ENCODE measurements at places on chromosomes 7 and 10. TPM values are rescaled to one million over a fixed set of nuclear protein-coding genes. Genes with fewer than 3 reads are reported as not detected.

- H3K4me3 ChIP-seq, result no peak overlapping the region
- DNase-seq, result no peak
- no peak overlapping the region for H3K27ac ChIP-seq
- H3K4me1 ChIP-seq, result peaks cover 4% of the 10 kb centered on the region
- peaks cover 69% of the 10 kb centered on the region for H3K27me3 ChIP-seq
- H3K36me3 ChIP-seq, result 0 out of 2 replicates have a peak, but pooled peaks cover 4% of the 10 kb centered on the region
These were observed 3.0 kb upstream of the WNT2 start for GRCh38 chr7:117325836-117326235.

GRCh38 chr10:75098902-75099673 lies 12.4 kb upstream of the SAMD8 start:
- no peak overlapping the region for H3K27ac ChIP-seq
- DNase-seq, result no peak
- H3K4me3 ChIP-seq, result no peak overlapping the region
- H3K36me3 ChIP-seq, result no peaks in the 10 kb centered on the region
- no peaks in the 10 kb centered on the region for H3K27me3 ChIP-seq

GRCh38 chr7:79822620-79823240 lies 311.9 kb upstream of the GNAI1 start:
- H3K36me3 ChIP-seq, result no peaks in the 10 kb centered on the region
- H3K27ac ChIP-seq, result no peak overlapping the region
- H3K4me1 ChIP-seq, result no peaks in the 10 kb centered on the region
- H3K27me3 ChIP-seq, result no peaks in the 10 kb centered on the region
- H3K4me3 ChIP-seq, result no peak overlapping the region

DNA sequence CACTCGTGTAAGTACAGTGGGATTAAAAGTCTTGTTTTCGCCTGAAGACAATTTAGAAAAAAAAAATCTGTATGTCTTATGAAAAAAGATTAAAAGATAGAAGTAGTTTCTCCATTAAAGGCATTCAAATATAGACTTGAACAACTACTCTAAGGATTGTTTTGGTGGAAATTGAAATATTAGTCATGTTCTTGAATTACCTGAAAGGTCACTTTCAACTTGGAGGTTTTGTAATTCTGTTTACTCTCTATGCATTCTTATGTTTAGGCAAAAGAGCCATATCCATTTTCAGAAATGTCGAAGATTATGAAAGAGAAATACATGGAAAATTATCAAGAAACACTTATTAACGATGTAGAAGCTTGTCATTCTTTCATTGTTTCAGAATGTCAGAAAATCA lies 373.7 kb downstream of the ARL4A start:
- no peaks in the 10 kb centered on the region for H3K36me3 ChIP-seq
- no peak overlapping the region for H3K4me3 ChIP-seq
- H3K4me1 ChIP-seq, result no peaks in the 10 kb centered on the region
- H3K27me3 ChIP-seq, result no peaks in the 10 kb centered on the region

DNA sequence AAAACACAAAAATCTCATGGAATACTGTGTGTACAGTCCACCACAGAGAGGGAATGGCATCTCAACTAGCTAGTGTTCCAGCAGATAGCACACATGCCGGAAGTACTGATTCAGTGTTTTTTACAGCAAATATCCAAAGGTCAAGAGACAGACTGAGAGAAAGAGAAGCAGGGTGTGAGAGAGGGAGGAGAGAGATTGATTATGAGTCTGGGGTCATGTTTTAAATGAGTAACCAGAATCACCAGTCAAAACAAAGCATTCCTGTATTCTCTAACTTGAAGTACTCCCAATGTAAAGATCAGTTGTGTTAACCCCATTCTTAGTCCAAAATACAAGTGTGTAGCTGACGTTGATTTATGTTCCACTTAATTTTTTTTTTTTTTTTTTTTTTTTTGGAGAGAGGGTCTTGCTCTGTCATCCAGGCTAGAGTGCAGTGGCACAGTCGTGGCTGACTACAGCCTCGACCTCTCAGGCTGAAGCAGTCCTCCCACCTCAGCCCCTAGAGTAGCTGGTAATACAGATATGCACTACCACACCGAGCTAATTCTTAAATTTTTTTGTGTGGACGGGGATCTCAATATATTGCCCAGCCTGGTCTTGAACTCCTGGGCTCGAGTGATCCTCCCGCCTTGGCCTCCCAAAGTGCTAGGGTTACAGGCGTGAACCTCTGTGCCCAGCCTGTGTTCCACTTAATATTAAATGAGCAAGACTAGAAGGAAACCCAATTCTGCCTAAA lies 114.2 kb downstream of the TAF3 start:
- H3K27ac ChIP-seq, result no peak overlapping the region
- H3K4me1 ChIP-seq, result no peaks in the 10 kb centered on the region
- DNase-seq, result no peak
- H3K4me3 ChIP-seq, result no peak overlapping the region
- H3K27me3 ChIP-seq, result no peaks in the 10 kb centered on the region

DNA sequence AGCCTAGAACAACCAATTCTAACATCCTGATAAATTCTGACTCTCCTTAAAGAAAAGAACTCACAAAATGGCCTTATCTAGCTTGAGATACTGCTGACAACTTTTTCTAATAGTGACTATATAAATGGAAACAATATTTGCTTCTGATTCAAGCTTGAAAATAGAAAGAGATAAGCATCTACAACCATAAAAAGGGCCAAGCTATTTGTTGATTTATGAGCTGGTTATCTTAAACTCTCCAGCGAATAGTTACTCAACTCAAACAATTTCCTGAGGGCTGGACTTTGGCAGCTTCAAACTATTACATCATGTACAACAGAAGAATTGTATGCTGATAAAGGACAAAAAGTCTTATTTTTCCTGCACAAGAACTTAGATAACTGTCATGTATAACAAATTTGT lies 4.6 kb downstream of the USP54 start:
- H3K36me3 ChIP-seq, result no peaks in the 10 kb centered on the region
- DNase-seq, result no peak
- no peak overlapping the region for H3K27ac ChIP-seq
- peaks cover 24% of the 10 kb centered on the region for H3K4me1 ChIP-seq
- H3K4me3 ChIP-seq, result no peak overlapping the region

The NAT16 gene
- total RNA-seq, result not detected

- H3K27ac ChIP-seq, result no peak overlapping the region
- H3K4me3 ChIP-seq, result no peak overlapping the region
- no peaks in the 10 kb centered on the region for H3K27me3 ChIP-seq
- H3K4me1 ChIP-seq, result no peaks in the 10 kb centered on the region
These were observed 141.4 kb downstream of the GRID1 start for GRCh38 chr10:86225103-86225782.

The HOXA4 gene
- total RNA-seq, result not detected

The PRRT4 gene
- 0.56 TPM for total RNA-seq

GRCh38 chr7:46832136-46832535 lies 749.8 kb downstream of the TNS3 start:
- no peak overlapping the region for H3K27ac ChIP-seq
- no peaks in the 10 kb centered on the region for H3K36me3 ChIP-seq

GRCh38 chr7:40673285-40673684 lies 538.5 kb downstream of the SUGCT start:
- H3K4me1 ChIP-seq, result no peaks in the 10 kb centered on the region
- H3K36me3 ChIP-seq, result no peaks in the 10 kb centered on the region
- H3K4me3 ChIP-seq, result no peak overlapping the region
- H3K27me3 ChIP-seq, result no peaks in the 10 kb centered on the region

GRCh38 chr7:101814081-101814990 lies 3.1 kb upstream of the CUX1 start:
- H3K4me1 ChIP-seq, result peaks cover 24% of the 10 kb centered on the region
- peak overlapping the region; percentile 65 for H3K4me3 ChIP-seq
- H3K27me3 ChIP-seq, result peaks cover 18% of the 10 kb centered on the region
- H3K36me3 ChIP-seq, result no peaks in the 10 kb centered on the region
- DNase-seq, result peak; percentile 72

DNA sequence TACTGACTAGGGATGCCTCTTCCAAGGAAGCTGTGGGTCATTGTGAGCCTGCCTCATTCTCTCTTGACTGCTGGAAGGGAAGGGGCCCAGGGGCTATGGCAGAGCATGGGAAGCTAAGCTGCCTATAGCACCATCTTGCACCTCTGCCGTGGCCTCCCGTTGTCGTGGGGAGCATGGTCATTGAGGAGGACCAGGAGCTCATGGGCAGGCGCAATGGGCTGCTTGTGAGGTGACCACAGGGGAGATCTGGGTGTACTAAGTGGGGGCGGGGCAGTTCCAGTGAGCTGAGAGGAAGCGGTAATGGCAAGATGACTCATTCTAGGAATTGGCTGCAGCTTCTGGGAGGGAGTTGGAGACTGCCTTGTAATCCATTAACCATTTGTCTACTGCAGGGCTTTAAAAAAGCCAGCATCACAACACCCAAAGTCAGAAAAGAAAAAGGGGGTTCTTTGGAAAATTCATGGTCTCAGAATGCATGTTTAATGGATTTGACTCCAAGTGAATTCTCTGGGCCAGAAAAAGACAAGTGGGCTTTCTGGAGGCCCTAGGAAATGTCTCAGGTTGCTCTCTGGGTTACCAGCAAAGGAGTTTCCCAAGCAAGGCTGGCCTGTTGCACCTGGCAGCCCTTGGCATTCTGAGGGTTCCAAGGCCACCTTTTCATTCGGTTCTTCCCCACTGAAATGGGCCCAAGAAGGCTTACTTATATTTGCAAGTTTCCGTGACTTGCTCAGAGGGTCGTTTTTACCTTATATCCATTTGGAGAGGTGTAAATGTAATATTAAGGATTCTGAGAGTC lies 3.6 kb downstream of the DUSP5 start:
- peaks cover 35% of the 10 kb centered on the region for H3K4me1 ChIP-seq
- H3K27me3 ChIP-seq, result peaks cover 30% of the 10 kb centered on the region
- no peak overlapping the region for H3K27ac ChIP-seq
- H3K36me3 ChIP-seq, result peaks cover 7% of the 10 kb centered on the region
- peak overlapping the region; percentile 93 for H3K4me3 ChIP-seq

- H3K27me3 ChIP-seq, result no peaks in the 10 kb centered on the region
- no peak for DNase-seq
- no peak overlapping the region for H3K27ac ChIP-seq
- H3K4me3 ChIP-seq, result no peak overlapping the region
- peaks cover 22% of the 10 kb centered on the region for H3K4me1 ChIP-seq
These were observed 107.3 kb downstream of the PRPF18 start for GRCh38 chr10:13693783-13694700.

- H3K4me3 ChIP-seq, result no peak overlapping the region
- DNase-seq, result no peak
- no peaks in the 10 kb centered on the region for H3K4me1 ChIP-seq
- H3K27me3 ChIP-seq, result no peaks in the 10 kb centered on the region
- H3K27ac ChIP-seq, result no peak overlapping the region
- H3K36me3 ChIP-seq, result no peaks in the 10 kb centered on the region
These were observed 23.2 kb downstream of the ELMO1 start for GRCh38 chr7:37425498-37425897.

The MORN4 gene
- 17.6 TPM for total RNA-seq

The GPRIN2 gene
- 28.5 TPM for total RNA-seq

- DNase-seq, result peak; percentile 51
- no peaks in the 10 kb centered on the region for H3K27me3 ChIP-seq
These were observed 6.2 kb downstream of the CCDC6 start for GRCh38 chr10:59900048-59900727.

The PILRA gene
- total RNA-seq, result 0.38 TPM

GRCh38 chr10:60099998-60100747 lies 193.8 kb upstream of the CCDC6 start:
- H3K4me3 ChIP-seq, result no peak overlapping the region
- peak; percentile 73 for DNase-seq
- no peaks in the 10 kb centered on the region for H3K4me1 ChIP-seq
- no peaks in the 10 kb centered on the region for H3K27me3 ChIP-seq
- no peak overlapping the region for H3K27ac ChIP-seq

DNA sequence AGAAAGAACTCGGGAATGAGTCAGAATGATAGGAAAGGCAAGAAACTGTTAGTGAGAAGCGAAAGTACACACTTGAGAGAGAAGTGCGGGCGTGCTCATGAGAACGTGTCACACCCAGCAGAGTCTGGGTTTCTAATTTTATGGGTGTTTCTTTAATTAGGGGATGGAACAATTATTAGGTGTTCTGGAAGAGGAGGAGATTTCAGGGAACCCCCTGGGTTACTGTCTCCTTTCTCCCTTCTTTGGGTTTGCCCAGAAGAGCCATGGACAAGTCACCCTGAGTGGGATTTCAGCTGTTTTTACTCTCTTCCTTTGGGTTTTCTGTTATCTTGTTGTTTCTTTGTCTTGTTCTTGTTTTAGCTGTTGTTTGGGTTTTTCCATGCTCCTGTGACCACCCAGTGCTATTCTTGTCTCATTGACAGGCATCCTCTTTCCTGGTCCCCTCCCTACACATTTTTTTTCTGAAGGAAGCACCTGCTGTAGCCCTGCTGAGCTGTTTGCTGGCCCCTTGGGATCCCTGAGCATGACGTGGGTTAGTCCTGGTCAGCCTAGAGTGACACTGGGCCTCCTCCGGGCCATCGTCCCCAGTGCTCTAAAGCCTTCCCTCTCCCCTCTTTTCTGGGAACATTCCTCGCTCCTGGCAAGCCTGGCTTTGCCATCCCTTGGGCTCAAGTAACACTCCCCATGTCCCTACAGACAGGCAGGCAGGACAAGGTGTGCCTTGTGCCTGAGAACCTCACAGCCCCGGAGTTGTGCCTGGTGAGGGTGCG lies 3.5 kb downstream of the SH2D4B start:
- no peak for DNase-seq
- 0 out of 2 replicates have a peak, but pooled peaks cover 3% of the 10 kb centered on the region for H3K27me3 ChIP-seq
- no peaks in the 10 kb centered on the region for H3K36me3 ChIP-seq
- H3K4me1 ChIP-seq, result no peaks in the 10 kb centered on the region
- no peak overlapping the region for H3K4me3 ChIP-seq

The ITPRID1 gene
- 0.45 TPM for total RNA-seq

- H3K27ac ChIP-seq, result no peak overlapping the region
- no peak for DNase-seq
- H3K27me3 ChIP-seq, result no peaks in the 10 kb centered on the region
- no peaks in the 10 kb centered on the region for H3K4me1 ChIP-seq
These were observed 244.2 kb downstream of the IPMK start for GRCh38 chr10:58023341-58024073.

- peak within 1 kb of the TSS; percentile 82 for H3K4me3 ChIP-seq
- H3K27ac ChIP-seq, result no peak within 1 kb of the TSS
- peak; percentile 86 for DNase-seq
- H3K4me1 ChIP-seq, result peaks cover 12% of the 10 kb centered on the region
- H3K36me3 ChIP-seq, result no peaks in the 10 kb centered on the region
These were observed at the start of gene FKBP9 for GRCh38 chr7:32957326-32958045. FKBP9 (plus strand) TSS chr7:32957440; CDS start chr7:32957574, 134 bp downstream.

DNA sequence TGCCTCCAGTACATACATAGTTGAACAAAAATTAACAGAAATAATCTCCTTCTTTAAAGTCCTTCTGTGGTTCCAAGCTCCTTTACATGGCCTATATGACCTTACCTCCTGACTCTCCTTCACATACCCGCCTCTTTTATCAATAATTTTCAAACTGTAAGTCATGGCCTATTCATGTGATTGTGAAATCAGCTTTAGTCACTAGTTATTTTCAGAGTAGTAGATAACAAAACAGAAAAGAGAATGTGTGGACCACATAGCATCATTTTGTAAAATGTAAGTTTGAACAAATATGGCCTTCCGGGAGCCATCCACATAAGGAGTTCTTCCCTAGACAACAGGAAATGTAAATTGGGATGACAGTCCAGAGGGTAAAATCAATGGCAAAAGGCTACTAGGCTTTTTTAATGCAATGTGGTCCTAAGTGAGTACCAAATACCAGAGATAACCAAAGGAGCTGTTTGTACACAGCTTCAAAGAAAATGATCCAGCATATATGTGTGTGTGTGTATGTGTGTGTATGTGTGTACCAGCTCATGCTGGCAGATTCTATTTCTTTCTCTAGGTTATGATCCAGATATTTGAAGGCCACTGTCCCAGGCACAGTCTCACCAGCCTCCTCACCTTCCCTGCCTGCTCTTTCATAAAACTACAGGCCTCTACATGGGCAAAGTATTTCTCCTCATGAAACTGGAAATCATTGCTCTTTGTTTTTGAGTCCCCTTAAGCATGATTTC lies 12.3 kb upstream of the FAM133B start:
- no peaks in the 10 kb centered on the region for H3K36me3 ChIP-seq
- no peak overlapping the region for H3K4me3 ChIP-seq
- peaks cover 13% of the 10 kb centered on the region for H3K4me1 ChIP-seq
- H3K27ac ChIP-seq, result no peak overlapping the region

All from GM23338 (cell line).